ENCODE measurements at places on chromosomes 4 and X.

- DNase-seq, result no peak
Measured at GRCh38 chrX:530726-531610, 99.6 kb upstream of the SHOX start.

- no peak for DNase-seq
Measured at GRCh38 chrX:129833153-129833990, 10.3 kb downstream of the ZDHHC9 start.

DNA sequence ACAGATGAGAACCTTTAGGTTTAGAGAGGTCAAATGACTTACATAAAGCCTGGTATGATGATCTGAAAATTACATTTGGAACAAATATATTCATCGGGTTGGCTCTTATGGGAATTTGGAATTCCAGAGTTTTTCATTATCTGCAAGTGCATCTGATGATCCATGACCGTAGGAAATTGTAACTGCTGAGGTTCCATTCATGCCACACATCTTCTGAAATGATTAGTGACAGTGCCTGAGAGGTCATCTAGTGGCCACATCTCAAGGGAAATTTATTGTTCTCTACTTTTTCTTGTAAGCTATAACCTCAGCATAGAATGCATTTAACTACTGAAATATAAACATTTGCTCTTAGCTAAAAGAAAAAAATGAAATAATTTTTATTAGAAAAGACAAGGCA lies 105.8 kb upstream of the NWD2 start:
- no peak for DNase-seq

DNA sequence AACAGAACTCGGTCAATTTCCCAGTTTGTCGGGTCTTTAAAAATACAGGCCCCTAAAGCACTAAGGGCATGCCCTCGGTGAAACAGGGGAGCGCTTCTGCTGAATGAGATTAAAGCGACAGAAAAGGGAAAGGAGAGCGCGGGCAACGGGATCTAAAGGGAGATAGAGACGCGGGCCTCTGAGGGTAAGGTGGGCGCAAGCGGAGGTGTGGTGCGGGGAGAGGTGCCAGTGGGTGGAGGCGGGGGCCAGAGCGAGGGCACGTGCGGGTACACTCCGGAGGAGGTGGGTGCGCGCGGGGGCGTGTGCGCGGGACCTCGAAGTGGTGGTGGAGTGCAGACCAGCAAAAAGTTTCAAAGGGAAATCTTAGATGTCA lies 787 bp upstream of the TET2 start:
- peak; percentile 34 for DNase-seq

DNA sequence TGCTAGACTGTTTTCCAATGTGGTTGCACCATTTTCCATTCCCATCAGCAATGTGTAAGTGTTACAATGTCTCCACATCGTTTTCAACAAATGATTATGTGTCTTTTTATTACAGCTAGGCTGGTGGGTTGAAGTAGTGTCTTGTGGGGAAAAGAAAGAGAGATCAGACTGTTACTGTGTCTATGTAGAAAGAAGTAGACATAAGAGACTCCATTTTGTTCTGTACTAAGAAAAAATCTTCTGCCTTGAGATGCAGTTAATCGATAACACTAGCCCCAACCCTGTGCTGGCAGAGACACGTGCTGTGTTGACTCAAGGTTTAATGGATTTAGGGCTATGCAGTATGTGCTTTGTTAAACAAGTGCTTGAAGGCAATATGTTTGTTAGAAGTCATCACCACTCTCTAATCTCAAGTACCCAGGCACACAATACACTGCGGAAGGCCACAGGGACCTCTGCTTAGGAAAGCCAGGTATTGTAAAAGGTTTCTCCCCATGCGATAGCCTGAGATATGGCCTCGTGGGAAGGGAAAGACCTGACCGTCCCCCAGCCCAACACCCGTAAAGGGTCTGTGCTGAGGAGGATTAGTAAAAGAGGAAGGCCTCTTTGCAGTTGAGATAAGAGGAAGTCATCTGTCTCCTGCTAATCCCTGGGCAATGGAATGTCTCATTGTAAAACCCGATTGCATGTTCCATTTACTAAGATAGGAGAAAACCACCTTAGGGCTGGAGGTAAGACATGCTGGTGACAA lies 23.0 kb upstream of the UGT2B15 start:
- no peak for DNase-seq

DNA sequence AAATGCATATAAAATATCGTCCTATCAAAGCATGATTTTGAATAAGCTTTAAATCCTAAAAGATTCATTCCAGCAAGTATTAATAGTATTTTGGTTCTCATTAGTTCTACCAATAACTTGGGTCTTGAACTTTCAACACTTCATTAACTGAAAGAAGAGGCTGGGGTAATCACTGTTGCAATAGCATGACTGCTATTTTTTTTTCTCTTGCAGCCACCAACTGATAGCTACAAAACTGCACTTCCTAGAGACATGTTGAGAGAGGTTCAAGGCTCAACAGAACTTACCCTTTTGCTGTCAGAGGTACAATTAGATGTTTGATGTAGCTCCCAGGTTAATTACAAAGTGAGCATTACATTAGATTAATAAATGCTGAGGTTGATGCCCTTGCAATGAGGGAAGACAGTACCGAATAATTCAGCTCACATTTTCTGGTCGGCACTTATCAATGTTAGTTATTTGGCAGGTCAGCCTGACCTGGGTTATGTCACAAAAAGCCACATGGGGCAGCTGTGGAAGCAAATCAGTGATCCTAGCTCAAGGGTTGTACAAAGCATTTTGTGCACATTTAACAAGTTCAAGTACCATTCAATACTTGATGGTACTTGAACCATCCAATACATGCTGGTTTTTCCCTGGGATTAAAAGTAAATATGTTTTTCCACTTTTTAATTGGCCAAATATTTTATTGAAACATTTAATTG lies 29.9 kb upstream of the TET2 start:
- no peak for DNase-seq

- no peak for DNase-seq
Measured at GRCh38 chrX:42934020-42934726, 156.2 kb upstream of the PPP1R2C start.

DNA sequence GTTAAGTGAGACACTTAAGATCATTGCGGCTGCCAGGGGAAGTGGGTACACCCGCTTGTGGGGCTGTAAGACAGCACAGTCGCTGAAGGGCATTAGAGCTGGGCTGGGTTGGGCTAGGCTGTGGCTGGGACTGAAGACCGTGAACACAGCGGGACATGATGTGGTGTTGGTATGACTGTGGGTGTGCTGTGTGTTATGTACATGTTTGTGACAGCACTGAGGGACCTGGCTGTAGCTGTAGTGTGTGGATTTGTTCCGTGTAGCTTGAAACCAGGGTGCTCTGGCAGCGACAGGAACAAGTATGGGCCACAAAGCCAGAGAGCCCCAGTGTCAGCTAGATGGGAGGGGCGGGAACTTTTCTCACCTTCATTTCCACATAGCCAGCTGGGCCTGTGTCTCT lies 82.1 kb downstream of the NHSL2 start:
- no peak for DNase-seq

DNA sequence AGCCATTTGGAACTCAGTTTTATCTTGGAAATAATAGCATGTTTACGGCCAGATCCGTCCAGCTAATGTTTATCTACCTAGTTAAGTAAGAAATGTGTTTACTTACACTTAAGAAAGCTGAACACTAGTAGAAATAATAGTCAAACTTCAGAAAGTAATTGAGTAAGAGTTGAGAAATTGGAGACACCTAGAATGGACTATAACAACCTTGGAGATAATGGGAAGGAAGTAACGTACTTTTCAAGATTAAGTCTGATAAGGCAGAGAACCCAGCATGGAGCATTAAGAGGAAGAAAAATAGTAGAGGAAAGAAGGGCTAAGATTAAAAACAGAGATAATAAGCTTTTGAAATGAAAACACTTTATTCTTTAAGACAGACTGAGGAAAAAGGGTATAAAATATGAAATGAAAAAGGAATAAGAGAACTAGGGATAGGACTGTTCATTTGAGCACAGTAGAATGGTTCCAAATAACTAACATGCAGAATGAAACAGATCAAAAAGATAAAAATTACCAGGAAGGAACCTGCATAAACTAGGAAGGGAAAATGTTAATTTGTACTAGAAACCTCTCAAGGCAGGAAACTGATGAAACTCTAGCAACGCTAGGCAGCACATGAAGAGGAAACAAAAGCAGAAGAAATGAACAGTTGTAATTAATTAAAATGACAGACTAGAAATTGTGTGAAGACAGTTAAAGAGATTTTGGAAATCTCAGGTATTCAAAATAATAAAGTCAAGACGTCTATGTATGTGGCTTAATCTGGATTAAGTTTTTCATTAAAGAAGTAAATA lies 71.7 kb downstream of the FBXW7 start:
- no peak for DNase-seq

- no peak for DNase-seq
Measured at GRCh38 chrX:40245488-40246071, 147.8 kb upstream of the BCOR start.

DNA sequence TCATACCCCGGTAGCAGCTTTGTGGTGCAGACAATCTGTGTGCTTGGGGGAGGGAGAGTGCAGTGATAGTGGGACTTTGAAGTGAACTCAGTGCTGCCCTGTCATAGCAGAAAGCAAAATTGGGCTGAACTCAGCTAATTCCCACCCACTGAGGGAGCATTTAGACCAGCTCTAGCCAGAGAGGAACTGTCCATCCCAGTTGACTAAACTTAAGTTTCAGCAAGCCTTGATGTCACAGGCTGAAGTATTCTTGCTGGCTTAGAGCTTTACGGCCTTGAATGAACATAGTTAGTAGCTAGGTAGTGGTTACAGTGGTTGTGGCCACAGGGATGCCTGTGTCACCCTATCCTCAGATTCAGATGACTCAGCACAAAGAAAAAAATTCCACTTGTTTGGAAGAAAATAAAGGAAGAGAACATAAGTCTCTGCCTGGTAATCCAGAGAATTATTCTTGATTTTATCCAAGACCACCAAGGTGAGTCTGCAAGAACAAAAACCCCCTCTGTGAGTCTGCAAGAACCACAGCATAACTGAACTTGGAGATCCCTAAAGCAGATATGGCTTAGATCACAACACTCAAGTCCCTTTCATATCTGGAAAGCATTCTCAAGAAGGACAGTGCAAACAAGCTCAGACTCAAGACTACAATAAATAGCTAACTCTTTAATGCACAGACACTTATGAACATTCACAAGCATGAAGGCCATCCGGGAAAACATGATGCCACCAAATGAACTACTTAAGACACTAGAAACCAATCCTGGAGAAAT lies 39.4 kb downstream of the ADH7 start:
- no peak for DNase-seq

DNA sequence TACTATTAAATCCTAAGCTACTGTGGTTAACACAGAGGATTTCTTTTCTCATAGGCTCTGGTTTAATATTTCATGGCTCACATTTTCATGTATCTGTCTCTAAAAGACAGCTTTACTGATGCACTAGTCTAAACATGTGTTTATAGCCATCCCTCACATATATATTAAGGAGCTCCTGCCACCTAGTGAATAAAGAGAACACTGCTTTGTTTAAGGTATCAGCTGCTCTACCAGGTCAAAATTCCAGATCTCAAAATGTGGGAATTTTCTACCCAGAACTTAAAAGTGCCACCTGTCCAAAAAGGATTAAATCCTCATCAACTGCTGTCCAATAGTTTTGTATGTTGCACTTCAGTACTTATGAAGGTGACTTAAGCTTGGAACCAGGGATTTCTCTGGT lies 188.5 kb upstream of the TEX13C start:
- no peak for DNase-seq

- no peak for DNase-seq
Measured at GRCh38 chr4:163815776-163816175, 321.3 kb downstream of the TMA16 start.

GRCh38 chrX:57651169-57651919 lies 28.7 kb downstream of the NLRP2B start:
- DNase-seq, result no peak

DNA sequence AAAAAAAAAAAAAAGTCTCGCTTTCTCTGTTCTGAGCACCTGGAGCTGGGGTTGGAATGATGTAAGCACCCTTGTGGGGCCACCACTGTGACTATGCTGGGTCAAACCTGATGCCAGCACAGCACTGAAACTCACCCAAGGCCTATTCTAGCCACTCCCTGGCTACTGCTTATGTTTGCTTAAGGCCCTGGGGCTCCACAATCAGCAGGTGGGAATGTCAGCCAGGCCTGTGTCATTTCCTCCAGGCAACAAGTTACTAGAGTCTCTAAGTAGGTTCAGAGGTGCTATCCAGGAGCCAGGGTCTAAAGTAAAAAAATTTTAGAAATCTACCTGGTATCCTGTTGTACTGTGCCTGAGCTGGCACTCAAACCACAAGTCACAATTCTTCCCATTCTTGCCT lies 1306.8 kb downstream of the STIM2 start:
- DNase-seq, result no peak

- DNase-seq, result no peak
Measured at GRCh38 chr4:23097251-23097650, 404.5 kb downstream of the GBA3 start.

GRCh38 chr4:172055498-172055897 lies 242.3 kb downstream of the GALNTL6 start:
- DNase-seq, result no peak

DNA sequence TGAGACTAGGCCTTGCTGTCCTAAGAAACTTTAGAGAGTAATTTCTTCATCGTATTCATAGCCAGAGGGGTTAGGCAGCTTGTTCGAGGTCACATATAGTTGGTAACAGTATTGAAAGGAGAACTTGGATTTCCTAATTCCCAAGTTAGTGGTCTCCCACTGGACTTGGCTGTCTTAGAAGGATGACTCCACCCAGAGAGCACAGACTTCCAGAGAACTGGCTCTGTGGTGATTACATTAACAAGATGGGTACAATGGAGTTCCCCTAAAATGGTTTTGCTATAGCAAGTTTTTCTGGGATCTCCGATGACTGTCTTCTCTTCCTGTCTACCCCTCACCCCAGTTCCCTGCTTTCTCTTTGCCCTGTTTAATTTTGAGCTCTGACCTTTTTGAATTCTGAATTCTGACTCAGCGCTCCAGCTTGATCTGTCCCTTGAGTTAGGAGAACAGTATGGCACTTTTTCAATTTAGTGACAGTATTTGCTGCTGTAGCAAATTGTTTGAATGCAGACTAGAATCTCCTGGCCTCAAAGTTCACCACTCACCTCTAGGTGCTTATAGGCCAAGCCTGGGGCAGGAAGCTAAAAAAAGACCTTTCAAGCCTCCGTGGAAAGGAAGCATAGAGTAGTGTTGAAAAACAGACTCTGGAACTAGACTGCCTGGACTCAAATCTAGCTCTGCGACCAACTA lies 6.9 kb downstream of the MSN start:
- no peak for DNase-seq

DNA sequence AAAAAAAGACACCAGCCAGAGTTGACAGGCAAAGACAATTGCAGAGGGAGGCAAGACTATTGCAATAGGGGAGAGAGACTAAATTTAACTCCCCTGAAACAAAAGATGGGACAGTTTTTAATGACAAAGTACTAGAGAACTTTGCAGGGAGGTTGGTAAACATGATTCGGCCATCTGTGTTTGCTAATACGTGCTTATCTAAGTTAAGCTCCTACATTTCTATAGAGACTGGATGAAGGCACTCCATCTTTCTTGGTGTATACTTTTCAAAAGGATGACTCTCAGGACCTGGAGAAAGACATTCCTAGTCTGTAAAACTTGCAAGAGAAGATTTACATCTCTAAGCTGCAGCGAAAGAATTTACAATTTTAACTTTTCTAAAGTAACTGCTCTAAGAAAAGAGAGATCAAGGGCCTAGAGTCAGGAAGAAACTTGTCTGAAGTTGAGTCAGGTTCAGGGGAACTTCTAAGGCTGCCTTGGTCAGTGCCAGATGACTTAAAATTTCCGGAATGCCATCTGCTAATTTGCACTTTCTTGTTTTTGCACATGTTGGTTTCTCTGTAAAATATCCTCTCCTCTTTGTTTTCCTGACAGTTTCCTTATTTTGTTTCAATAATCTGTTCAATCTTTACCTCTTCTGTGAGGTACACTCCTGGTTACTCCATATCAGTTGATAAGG lies 10.6 kb downstream of the ADAM29 start:
- no peak for DNase-seq
